SJSA1 (cell line): ENCODE measurements at places on chromosomes 16 and 17.
A peak's percentile ranks its signal among the peaks of the same experiment; 100 is the strongest.

DNA sequence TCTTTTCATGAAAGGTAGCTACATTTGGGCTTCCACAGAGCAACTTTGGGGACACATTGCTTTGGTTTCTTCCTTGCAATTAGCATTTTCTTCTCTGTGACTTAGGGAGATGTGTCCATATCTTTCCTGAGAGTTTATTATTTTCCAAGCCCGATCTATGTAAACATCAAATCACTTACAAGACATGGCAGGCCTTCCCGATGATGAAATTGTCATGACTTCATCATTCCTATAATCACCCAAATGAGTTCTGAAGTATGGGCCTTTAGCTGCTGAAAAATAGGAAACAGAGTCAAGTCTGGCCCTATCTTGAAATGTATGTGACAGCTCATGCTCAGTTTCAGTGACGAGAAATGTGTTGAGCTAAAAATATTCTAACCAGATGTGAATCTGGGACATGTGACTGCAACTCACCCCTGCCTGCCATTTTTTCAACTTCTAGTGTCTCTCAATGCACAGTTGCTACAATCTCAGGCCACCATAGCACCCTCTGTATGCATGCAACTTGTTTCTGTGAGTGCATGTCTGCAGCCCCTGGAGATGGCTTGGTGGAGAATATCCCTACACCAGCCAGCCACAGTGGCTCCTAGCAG, 199.6 kb upstream of the MAF start:
- DNase-seq = no peak

GRCh38 chr16:30837904-30838303, 50.9 kb upstream of the ZNF629 start:
- DNase-seq = no peak

DNA sequence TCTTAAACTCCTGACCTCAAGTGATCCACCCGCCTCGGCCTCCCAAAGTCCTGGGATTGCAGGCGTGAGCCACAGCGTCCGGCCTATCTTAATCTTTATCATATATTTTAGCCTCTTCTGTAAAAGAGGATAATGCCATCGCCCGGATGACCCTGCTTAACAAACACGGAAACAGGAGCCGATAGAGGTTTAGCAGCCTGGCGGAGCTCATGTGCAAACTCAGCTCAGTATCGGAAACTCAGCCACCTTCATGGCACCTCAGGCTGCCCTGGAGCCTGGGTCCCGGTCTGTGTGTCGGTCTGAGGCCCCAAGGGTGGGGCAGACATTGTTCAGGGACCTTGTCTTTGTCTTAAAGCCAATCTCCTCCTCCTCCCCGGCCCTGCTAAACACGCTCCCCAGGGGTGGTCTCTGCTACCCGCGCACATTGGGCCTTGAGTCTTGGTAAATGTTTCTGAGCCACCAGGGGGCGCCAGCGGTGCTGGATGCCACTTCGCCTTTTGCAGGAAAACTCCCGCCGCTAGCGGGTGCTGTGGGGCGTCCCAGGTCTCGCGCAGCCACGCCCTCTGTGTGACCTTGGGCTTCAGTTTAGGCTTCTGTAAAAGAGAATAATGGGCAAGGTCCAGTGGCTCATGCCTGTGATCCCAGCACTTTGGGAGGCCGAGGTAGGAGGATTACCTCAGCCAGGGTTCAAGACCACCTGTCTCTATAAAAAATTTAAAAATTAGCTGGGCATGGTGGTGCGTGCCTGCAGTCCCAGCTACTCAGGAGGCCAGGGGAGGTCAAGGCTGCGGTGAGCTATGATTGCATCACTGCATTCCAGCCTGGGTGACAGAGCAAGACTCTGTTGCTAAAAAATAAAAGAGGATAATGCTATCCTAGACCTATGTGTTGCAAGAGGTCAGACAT, 2.7 kb downstream of the CETP start:
- peak; percentile 49 for DNase-seq

- peak; percentile 68 for DNase-seq
Observed at GRCh38 chr16:71412270-71413160, 29.3 kb downstream of the TLE7 start.

DNA sequence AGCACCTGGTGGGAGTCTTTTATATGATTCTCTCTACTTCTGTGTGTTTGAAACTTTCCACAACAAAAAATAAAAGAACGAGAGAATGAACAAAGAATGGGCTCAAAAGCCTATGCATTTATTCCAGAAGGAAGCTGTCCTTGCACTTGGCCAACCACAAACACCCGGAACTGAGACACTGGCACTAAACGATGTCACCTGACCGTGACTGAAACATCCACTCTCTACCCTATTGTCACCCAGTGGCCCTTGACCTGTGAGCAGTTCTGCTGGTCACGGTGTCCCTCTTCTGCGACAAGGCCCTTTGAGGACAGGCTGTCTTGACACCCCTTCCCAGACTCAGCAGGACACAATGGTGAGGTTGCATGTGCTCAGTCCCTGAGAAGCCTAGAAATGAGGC, 56.6 kb downstream of the TEKT5 start:
- no peak for DNase-seq

DNA sequence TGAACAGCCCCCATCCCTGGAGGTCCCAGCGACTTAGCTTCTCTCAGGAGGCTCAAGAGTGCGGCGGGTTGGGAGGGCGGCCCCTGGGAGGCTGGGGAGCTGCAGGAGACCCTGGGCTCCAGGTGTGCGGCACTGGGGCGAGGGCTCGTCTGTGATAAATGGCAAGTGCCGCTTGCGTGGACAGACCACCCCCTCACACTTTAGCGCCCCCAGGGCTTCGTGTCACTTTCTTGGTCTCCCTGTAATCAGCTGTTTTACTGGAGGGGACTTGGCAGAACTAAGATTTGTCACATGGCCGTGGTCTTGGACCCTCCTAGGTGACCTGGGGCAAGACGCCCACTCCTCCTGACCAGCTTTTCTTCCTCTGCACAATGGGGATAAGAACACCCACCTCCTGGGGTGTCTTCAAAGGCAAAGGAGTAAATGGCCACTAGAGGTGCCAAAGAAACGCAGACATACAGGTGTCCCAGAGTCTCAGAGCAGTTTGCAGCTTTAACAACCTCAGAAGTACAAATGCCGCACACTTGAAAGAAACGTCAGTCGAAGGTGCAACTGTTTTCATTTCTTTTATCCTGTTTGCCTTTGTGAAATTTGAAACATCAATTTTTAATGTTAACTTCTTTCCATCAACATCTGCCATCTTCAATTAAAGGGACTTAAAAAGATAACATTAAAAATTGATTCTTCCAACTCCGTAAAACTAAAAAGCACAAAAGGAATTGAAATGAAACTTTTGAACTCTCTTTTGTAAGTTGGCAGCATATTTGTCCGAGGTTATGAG, 946 bp downstream of the OSGIN1 start:
- no peak for DNase-seq

- DNase-seq = peak; percentile 73
Observed at GRCh38 chr16:72989579-72990551, 58.1 kb downstream of the ZFHX3 start.
